ENCODE measurements at places on chromosomes 11 and 22.
A peak's percentile ranks its signal among the peaks of the same experiment; 100 is the strongest.

DNA sequence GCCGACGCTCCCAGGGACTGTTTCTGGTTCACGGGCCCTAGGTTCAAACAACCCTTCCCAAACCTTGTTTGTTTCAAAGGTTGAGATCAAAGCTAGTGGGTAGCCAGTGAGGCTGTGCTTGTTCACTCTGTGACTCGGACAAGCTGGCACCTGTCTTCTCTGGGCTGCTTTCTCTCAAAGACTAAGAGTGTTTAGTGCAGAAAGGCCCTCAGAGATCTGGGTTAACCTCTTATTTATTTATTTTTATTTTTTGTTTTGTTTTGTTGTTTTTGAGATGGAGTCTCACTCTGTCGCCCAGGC lies 13.0 kb upstream of the MALAT1 start:
- DNase-seq = no peak

DNA sequence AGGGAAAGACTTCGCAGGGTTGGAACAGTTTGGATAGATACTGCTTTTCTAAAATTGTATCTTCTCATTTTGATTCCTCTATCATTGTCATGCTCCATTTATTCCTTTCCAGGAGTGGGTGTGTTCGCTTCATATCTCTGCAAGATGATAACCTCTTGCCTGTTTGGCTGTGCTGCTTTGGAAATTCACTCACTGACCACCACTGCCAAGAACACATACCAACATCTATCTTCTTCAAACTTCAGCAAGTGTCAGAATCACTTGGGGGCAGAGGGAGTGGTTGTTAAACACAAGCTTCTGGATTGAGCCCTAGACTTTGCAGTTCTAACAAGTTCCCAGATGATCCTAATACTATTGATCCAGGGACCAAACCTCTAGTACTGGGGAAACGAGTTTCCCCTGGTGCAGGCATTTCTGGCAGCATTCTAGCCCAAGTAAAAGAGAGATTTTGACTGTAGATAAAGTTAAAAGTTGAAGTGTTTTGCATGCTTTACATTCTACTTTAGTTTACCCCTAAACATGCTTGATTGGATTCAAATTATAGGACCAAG lies 11.5 kb upstream of the DKK3 start:
- no peak for DNase-seq

GRCh38 chr11:114129142-114129541 lies 69.6 kb downstream of the ZBTB16 start:
- DNase-seq = no peak

DNA sequence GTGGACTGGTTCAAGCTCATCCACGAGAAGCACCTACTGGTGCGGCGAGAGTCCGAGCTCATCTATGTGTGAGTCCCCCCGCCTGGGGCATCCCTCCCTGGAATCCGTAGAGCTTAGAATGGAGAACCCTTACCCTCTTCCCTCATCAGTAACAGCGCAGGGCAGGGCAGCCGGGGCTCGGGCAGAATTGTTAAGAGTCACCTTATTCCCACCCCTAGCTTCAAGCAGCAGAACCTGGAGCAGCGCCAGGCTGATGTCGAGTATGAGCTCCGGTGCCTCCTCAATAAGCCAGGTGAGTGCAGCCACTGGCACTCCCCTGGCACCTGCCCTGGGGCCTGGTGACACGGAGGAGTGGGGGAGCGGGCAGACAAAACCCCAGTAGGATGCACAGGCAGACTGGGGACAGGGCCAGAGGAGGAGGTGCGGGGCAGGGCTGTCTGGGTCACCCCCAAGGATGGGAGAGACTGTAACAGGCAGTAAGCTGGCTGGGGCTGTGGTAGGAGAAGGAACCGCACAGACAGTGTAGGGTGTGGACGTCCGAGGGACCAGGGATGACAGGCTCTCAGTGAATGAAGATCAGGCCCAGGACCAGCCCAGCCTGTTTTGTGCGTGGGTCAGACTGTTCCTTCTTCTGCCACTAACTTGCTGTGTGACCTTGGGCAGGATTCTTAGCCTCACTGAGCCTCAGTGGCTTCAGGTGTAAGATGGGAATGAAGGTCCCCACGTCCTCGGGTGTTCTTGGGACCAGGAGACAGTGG lies 20.4 kb downstream of the C22orf23 start:
- no peak for DNase-seq

GRCh38 chr11:45451766-45452440 lies 165.8 kb upstream of the SYT13 start:
- DNase-seq = no peak

- DNase-seq = no peak
Observed at GRCh38 chr11:85539740-85540139, 87.4 kb downstream of the DLG2 start.

- no peak for DNase-seq
Observed at GRCh38 chr11:76612226-76612625, 58.3 kb downstream of the LRRC32 start.

GRCh38 chr22:45997777-45998637 lies 21.0 kb upstream of the WNT7B start:
- DNase-seq = no peak

GRCh38 chr11:85115798-85116197 lies 511.3 kb downstream of the DLG2 start:
- DNase-seq = no peak

DNA sequence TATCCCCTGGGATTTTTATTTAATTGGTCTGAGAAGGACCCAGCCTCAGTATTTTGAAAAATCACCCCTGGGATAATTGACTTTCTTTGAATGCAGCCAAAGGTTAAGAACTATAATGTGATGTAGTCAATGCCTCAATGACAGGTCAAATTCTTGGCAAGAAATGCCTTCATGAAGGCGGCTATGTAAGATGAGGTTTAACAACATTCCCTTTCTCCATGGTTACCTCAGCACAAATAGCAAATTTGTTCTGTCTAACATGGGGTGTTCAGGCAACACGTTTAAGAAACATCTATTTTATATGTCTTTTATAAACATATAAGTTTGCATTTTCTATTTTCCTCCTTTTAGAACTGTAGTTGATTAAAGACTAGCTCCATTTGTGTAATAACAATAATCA lies 5.3 kb downstream of the SLN start:
- DNase-seq = no peak

- peak; percentile 58 for DNase-seq
Observed at GRCh38 chr11:45658292-45658991, 7.0 kb downstream of the CHST1 start.

GRCh38 chr11:61887839-61888494 lies 3.4 kb downstream of the FADS3 start:
- DNase-seq = peak; percentile 84

GRCh38 chr22:31932863-31933262 lies 11.5 kb upstream of the YWHAH start:
- no peak for DNase-seq

DNA sequence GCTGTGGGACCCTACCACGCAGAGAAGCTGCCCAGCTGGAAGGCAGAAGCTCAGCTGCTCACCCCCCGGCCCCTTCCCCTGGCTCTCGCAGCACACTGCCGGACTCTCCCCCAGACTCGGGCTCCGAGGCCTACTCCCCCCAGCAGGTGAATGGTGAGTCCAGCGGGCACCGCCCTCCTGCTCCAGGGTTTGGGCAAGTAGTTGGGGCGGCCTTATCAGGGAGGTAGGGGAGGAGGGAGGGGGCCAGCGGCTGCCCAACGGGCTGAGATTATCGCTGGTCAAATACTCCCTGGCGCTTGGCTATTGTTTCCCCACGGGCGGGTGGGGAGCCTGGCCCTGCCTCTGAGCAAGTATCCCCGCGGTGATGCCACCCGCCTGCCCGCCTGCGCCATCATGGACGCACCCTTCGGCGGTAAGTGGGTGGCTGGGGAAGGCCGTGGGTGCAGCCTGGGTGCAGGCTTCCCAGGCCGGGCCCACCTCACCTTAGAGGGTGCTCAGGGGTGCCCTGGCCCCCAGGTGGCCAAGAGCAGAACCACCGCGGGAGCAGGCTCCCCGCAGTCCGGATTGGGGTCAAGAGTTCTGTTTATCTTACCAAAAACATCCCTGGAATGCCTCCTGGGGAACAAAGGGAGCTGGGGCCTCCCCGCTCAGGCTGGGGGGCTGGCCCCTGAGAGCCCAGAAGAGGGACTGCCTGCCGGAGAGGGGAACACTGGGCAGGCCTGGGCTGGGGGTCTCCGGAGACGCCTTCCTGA lies 16.9 kb downstream of the MYRF start:
- peak; percentile 33 for DNase-seq

DNA sequence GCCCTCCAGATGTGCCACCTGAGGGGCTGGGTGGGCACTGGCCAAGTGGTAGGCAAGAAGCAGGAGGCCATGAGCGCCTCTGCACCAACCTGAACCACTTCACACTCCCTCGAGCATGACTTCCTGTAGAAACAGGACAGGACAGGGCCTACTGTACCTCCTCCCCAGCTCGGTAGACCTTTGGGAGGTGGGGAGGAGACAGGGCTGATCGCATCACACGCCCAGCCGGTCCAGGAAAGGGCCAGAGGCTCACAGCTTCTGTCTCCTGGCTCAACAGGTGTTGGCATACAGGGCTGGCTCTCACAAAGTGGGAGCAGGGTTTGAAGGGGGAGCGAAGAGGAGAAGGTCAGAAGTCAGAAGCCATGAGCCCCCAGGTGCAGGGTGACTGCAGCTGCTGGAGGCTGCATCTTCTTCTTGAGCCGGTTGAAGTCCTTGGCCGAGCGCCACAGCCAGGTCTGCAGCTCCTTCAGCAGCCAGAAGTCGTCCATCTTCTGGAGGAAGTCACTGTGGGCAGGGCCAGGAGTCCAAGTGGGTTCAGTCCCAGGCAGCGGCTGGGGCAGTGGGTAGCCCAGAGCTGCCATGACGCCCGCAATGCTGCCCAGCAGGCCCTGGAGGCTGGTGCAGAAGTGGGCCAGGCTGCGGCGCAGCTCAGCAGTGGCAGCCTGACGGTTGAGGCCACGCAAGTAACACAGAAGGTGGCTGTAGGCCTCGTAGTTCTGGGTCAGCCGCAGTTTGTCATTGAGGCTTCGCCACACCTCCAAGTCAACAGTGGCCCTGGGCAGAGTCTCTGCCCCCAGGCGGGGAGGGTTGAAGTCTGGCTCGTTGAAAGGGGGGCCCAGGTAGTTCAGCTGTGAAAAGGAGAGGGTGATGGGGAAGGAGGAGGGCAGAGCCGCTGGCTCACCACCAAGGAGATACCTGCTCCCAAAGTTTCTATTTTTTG lies 8.3 kb downstream of the CLCF1 start:
- no peak for DNase-seq

GRCh38 chr22:29512031-29512430 lies 32.0 kb downstream of the NEFH start:
- DNase-seq = no peak

- no peak for DNase-seq
Observed at GRCh38 chr11:18394928-18395734, 768 bp downstream of the LDHA start.

GRCh38 chr11:79054636-79055035 lies 386.2 kb downstream of the TENM4 start:
- DNase-seq = no peak

GRCh38 chr11:14304601-14305000 lies 54.4 kb downstream of the RRAS2 start:
- DNase-seq = no peak

DNA sequence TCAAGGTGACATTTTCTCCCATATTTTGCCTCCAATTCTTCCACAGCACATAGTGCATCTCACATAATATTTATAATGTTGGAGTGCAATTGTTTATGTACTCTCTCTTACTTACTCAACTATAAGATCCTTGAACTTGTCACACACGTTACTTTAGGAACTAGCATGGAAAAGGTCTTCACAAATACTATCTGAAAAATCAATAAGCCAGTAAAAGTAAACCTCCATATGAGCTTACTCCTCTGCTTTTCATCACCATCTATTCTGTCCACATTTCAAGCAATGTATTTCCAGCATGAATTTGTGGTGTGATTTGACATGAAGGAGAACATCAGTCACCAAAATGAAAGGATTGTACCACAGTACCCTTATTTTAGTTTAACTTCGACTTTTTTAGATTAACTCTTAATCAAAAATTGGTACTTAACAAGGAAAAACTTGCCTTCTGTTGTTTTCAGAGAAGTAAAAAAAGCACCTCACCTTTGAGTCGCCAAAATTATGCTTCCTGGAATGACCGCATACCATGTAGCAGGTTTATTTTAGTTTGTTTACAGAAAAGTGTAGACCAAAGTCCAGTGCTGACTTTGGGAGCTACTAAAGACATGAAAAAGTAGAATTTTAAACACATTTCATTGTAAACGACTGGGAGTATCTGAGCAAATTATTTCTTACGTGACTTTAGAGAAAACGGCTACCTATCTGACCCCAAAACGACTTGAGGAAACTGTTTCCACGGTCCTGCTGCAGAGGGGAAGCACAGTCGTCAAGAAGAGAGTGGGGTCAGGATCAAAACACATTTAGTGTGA lies at the start of gene SLC22A9:
TSS of gene SLC22A9 (plus strand) at position 621 of the 806 bp plus-strand sequence. CDS start 272 bp downstream, outside the sequence.
- DNase-seq = no peak

DNA sequence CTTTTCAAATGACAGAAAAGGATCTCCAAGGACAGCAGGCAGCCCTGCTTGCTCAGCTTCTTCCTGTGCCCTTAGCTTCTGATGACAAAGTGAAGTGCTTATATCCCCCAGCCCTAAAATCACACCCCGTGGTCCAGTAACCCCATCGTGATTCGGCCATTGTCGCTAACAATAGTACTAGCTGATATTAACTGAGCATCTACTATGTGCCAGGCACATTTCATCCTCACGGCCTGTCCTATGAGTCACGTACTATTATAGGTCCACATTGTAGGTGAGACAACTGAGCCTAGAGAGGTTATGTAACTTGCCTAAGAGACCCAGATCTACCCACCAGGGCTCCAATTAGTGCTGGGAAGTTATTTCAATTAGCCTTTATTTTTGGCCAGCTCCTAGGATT lies 6.1 kb downstream of the SCN4B start:
- DNase-seq = no peak

GRCh38 chr22:41995211-41995610 lies 3.4 kb upstream of the WBP2NL start:
- no peak for DNase-seq

GRCh38 chr11:100910808-100911207 lies 218.8 kb downstream of the PGR start:
- no peak for DNase-seq

GRCh38 chr22:21755851-21756284 lies 20.3 kb upstream of the YPEL1 start:
- no peak for DNase-seq

DNA sequence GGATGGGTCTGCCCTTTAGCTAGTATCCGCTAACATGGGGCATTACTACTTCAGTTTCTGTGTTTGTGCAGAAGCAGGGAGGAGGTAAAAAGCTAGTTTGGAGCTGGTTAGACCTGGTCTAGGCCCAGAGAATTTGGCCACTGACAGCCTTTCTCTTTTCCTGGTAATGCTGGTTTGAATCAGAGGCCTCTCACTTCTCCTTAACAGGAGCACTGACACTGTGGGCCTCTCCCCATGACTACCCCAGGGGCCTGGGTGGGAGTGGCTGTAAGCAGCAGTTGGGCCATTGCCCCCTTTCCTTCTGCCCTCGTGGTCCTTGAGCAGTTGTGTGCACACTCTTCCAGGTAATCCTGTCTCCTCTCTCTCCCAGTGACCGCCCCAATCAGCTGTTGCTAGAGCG lies 8.5 kb upstream of the SLC25A18 start:
- no peak for DNase-seq

DNA sequence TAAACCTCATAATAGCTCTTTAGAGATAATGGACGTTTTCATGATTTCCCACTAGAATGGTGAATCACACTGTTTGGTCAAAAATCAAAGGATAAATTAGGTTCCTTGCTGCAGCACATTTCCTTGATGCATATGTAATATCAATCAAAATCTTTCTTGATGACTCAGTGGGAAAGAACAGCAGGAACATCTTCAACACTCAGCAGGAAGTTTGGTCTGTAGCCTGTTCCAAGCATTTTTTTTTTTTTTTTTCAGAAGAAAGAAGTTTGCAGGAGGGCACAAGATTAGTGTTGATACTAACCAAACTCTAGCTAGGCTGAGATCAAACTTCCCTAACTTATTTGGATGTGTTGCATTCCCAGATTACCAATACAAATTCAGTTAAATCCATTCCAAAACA lies 1529.8 kb downstream of the FAM181B start:
- DNase-seq = no peak
